ENCODE measurements at places on chromosomes 3 and 15.

- no peak for DNase-seq
Measured at GRCh38 chr3:19348941-19349564, 200.7 kb downstream of the KCNH8 start.

- DNase-seq, result no peak
Measured at GRCh38 chr3:46221391-46221790, 13.3 kb upstream of the CCR1 start.

DNA sequence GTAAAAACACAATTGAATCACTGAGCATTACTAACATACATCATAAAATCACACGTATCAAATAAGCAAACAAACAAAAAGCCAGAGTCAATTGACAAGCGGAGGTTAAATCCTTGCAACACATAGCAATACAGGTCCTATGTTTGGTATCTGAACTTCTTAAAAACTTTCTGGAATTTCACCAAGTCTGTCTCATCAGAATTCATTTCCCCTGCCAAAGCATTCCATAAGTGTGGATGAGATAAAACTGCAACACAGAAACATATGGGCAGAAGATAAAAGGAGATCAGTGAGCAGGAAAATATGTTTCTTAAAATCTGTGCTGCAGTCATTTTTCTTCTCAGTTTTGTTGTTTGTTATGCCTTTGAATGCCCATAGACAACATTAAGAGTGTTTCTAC, 1155.5 kb downstream of the TBL1XR1 start:
- DNase-seq, result no peak

- no peak for DNase-seq
Measured at GRCh38 chr15:57100136-57100539, 181.7 kb downstream of the TCF12 start.

DNA sequence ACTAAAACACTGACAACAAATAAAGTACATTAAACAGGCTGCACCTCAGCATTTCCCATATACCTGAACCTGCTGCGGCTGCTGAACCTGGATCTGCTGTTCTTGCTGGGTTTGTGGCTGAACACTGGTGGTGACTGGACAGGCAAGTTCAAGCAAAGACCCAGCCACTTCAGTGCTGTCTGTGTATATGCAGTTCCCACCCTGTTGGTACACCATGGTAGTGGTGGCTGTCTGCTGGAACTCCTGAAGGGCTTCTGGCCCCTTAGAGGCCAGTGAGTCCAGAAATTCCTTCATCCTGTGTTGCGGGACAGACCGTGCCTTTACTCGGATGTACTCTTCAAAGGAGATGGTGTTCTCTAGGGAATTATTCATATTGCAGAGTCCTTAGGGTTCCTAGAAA, 17.2 kb downstream of the QRICH1 start:
- no peak for DNase-seq

GRCh38 chr3:71400986-71401451, 182.5 kb downstream of the FOXP1 start:
- DNase-seq, result no peak

DNA sequence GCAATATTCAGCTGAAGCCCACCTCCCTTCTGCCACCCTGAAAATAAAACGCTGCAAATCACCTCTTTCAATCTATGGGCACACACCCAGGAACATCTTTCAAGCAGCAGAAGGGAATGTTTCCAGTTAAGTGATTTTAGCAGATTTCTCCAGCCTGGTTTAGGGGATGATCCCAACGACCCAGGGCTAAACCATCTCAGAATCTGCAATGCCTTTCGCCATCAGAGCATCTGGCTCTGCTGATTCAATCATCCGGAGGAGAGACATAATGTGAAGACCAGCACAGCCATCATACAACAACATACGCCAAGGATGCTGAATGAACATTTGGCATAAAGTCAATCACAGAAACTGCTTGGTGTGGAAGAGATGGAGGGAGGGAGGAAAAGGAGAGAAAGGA, 15.5 kb upstream of the LRRN1 start:
- DNase-seq, result no peak

- no peak for DNase-seq
Measured at GRCh38 chr3:128297401-128298138, 144.3 kb downstream of the EEFSEC start.

- no peak for DNase-seq
Measured at GRCh38 chr15:20349774-20350498, 191.7 kb downstream of the GOLGA6L6 start.

DNA sequence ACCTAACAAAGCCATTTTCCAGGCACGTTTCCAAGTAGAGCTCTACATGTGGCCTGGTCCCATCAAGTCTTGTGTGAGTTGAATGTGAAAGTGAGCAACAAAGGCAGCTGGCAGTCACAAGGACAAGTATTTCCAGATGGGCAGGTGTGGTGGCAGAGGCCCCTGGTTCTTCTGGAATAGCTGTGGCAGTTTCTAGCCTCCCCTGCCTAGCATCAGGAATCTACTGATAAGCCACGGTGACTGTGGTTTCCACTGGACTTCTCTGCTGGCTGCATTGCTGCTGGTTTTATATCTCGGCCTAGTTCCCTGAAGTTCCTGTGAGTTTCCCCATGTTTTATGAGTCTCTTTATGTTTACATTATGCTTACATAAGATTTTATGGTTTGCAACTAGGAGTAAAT, 117.7 kb downstream of the GOLIM4 start:
- no peak for DNase-seq

- no peak for DNase-seq
Measured at GRCh38 chr3:140285380-140285779, 350.4 kb downstream of the CLSTN2 start.

DNA sequence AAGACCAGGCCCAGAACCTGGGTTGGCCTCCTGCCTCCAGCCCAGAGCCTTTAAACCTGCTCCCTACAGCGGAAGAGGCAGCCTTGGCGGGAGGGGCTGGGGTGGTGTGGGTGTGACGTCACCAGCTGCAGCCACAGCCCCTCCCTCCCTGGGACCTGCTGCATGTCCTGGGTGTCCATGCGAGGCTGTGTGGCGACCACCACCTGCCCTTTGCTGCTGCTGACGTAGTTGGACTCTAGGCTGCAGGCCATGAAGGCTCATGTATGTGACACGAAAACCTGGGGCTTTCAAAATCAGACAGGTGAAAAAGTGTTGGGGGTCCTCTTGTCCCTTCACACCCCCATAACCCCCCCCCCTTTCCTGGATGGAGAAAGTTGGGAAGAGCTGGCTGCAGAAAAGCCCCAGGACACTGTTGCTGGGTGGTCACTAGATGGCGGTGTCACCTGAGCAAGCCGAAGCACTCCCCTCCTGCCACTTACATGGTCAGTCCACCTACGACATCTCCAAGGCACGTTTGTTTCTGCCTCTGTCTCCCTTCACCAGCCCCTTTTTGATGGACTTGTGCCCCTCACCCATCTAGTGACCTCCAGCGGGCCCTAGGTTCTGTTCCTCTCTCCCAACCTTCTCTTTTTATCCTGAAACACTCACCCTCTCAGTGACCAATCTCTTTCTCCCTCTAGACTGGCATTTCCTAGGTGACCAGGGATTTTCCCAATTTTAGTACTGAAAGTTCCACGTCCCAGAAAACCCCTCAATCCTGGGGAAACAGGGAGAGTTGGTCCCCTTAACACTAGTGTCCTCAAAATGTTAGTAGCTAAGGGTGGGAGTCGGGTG, 35.2 kb downstream of the SLC6A20 start:
- DNase-seq, result no peak

DNA sequence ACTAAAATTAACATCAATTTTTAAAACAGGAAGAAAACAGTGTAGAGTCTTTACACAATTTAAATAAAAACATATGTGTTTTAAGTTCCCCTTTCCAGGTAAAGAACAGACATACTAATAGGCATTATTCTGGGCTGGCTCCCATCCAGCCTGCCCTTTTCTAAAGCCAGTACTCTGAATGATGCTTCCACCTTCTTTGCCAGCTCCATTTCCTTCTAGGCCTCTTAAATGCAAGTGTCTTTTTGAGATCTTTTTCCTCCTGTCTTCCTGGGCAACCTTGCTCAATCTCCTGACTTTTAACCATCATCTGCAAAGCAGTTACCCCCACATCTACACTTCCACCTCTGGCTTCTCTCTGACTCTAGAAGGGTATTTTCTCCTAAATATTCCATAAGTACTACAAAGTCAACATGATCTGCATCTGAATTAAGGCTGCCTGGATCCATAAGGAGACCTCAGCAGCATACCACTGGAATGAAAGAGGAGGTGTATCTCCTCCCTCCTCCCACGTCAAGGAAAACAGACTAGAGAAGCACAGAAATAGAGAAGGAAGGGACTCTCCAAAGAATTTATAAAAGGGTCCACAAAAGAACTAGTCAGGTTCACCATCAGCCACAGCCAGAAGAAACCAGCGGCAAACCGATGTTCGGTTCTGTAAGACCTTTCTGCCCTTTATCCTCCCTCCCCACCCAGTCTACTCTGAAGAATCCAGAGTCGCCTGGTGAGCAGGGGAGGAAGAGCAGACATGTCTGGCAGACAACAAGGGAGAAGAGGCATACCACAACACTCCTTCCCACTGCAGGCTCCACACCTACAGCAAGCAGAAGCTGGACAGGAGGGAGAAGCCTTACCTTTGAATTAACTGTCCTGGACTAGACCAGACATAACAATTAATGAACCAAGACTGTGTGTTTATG, 47.1 kb downstream of the GOLIM4 start:
- no peak for DNase-seq

DNA sequence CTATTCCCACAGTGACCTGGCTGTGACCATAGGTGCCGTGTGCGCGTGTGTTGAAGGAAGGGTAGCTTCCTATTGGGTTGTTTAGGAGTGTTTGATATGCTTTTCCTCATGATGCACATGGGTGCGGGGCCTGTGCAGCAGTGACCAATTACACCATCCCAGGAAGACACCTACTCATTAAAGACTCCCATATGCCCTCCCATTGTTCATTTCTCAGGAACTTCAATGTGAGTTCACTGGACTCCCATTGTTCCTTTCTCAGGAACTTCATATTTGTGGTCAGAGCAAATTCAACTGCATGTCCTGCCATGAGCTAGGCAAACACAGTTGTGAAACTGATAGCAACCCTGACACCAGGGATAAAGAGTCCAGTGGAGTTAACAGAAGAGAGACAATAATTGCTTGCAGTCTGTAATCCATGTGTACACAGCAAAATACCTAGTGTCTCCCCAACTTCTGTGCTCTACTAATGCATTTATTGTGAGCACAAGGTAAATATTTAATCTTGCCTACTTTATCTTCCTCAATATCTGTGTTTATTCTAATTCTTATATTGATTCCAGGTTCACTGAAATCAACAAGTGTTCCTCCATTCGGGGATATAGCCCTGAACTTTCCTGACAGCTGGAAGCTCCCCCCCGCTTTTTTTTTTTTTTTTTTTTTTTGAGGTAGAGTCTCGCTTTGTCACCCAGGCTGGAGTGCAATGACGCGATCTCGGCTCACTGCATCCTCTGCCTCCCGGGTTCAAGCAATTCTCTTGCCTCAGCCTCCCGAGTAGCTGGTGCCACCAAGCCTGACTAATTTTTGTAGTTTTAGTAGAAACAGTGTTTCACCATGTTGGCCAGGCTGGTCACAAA, 57.5 kb upstream of the GCNT3 start:
- no peak for DNase-seq

DNA sequence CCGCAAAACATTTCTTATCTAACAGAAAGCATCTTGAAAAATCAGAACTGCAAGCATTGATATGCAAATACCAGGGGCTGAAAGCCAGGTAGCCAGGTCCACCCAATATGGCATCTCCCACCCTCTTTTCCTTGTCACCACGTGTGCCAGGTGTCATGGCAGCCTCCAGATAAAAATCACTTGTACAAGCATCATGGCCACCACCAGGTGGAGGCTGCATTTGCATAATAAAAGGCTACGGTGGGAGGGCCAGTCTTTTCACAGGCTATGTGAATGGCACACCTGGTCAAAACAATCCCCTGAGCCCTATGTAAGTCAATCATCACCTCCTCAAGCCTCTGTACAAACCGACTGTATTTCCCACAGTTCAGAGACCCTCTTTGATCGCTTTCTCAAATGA, 1233.1 kb upstream of the ALCAM start:
- DNase-seq, result no peak

GRCh38 chr3:39639344-39640236, 169.8 kb upstream of the MYRIP start:
- DNase-seq, result no peak

DNA sequence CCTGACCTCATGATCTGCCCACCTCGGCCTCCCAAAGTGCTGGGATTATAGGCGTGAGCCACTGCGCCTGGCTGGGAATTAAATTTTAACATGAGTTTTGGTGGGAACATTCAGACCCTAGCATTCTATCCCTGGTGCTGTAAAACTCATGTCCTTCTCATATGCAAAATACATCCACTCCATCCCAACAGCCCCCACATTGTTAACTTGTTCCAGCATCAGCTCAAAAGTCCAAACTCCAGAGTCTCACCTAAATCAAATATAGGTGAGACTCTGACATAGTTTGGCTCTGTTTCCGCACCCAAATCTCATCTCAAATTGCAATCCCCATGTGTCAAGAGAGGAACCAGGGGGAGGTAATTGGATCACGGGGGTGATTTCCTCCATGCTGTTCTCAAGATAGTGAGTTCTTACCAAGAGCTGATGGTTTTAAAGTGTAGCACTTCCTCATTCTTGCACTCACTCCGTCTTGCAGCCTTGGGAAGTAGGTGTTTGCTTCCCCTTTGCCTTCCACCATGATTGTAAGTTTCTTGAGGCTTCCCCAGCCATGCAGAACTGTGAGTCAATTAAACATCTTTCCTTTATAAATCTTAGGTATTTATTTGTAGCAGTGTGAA, 96.2 kb upstream of the PLCL2 start:
- no peak for DNase-seq

- DNase-seq, result no peak
Measured at GRCh38 chr3:118180853-118181252, 853.8 kb downstream of the IGSF11 start.

DNA sequence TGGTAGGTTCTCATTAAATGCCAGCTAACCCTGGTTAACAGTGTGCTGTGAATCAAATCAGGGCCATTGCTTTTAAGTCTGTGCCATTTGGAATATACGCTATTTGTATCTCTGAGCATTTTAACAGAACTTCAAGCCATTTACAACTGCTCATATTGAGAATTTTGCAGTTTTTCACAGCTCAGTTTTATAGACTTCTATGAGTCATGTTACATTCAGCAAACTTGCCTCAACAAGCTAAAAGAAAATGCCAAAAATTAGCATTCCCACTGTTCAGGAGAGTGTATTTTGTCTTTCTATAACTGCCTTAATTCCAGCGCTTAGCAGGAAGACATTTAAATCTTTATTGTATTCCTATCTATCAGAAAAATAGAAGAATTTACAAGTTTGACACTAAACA, 196.4 kb downstream of the GBE1 start:
- no peak for DNase-seq

DNA sequence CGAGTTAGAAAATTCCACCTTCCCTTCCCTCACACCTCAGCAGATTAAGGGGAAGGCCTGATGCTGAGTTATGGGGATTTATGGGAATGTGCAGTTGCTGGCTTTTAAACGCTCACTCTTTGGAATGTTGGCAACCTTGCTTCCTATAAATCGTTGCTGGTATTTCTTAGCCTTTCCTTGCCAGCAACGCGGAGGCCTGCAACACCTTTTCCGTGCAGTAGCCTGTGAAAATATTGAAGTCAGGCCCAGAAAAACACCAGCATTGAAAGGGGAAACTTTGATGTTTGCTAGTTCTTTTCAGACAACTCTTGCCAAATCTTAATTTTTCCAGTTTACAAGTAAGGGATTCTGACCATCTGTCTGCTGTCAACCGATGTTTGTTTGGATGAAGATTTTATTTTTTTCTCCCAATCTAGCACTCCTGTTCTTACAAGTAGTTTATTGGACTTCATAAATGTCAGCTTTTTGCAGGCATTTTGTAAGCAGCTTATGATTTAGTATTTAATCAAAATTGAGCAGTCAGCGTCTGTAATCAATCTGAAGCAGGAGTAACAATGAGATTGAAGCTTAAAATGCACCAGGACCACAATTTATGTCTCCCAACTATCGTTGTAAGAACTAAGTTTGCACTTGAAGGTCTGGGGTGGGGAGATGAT, 251.0 kb downstream of the RPLP1 start:
- no peak for DNase-seq

Data from stimulated activated CD8-positive, alpha-beta memory T cell treated with anti-CD3 and anti-CD28 coated beads, Interleukin-12 subunit alpha, Interleukin-12 subunit beta, amount 100 ng/mL, for 4 hours (primary cell).